ENCODE measurements at places on chromosomes 3 and 15.

- no peak for DNase-seq
These were observed 3.9 kb upstream of the BNC1 start for GRCh38 chr15:83288381-83288801.

GRCh38 chr15:75176396-75176761 is 25.3 kb upstream of the C15orf39 start:
- DNase-seq, result no peak

- no peak for DNase-seq
These were observed 21.6 kb downstream of the FSIP1 start for GRCh38 chr15:39761006-39761405.

- no peak for DNase-seq
These were observed 101.4 kb downstream of the TNIK start for GRCh38 chr3:171358881-171359198.

GRCh38 chr15:92813485-92813884 is 86.6 kb upstream of the CHD2 start:
- peak; percentile 82 for DNase-seq

All from CD4-positive, alpha-beta T cell treated with Interleukin-2 at 100 ng/mL for 4 hours (primary cell).